ENCODE measurements at places on chromosomes 2 and 18. TPM values are rescaled to one million over a fixed set of nuclear protein-coding genes. Genes with fewer than 3 reads are reported as not detected.

GRCh38 chr2:233359823-233360222, 5.5 kb downstream of the DGKD start:
- H3K27me3 ChIP-seq: no peaks in the 10 kb centered on the region
- H3K27ac ChIP-seq: no peak overlapping the region
- no peaks in the 10 kb centered on the region for H3K36me3 ChIP-seq
- H3K4me3 ChIP-seq: no peak overlapping the region
- no peak for DNase-seq
- no peaks in the 10 kb centered on the region for H3K4me1 ChIP-seq

DNA sequence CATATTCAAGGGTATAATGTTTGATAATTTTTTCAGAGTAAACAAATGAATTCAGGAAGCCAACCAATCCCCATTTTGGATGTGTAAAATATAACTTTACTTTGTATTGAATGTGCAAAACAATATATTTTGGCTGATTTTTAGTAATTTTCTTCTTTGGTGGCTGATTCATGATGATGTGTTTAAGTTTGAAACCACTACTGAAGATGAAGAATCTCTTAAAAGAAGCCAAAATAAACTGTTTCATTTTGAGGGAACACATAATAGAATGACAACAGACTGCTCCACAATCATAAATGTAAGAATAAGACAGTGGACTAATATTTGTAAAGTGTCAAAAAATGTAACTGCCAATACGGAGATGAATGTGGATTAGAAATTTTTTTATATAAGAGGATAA, 52.5 kb upstream of the TRIM43 start:
- H3K27ac ChIP-seq: no peak overlapping the region
- H3K4me1 ChIP-seq: no peaks in the 10 kb centered on the region
- H3K27me3 ChIP-seq: no peaks in the 10 kb centered on the region
- no peak overlapping the region for H3K4me3 ChIP-seq

- no peak overlapping the region for H3K4me3 ChIP-seq
- H3K27me3 ChIP-seq: no peaks in the 10 kb centered on the region
- no peak overlapping the region for H3K27ac ChIP-seq
Measured at GRCh38 chr18:78861706-78862105, 117.9 kb upstream of the SALL3 start.

GPR35 gene
- total RNA-seq: 3.9 TPM

DYNAP gene
- not detected for total RNA-seq

DNA sequence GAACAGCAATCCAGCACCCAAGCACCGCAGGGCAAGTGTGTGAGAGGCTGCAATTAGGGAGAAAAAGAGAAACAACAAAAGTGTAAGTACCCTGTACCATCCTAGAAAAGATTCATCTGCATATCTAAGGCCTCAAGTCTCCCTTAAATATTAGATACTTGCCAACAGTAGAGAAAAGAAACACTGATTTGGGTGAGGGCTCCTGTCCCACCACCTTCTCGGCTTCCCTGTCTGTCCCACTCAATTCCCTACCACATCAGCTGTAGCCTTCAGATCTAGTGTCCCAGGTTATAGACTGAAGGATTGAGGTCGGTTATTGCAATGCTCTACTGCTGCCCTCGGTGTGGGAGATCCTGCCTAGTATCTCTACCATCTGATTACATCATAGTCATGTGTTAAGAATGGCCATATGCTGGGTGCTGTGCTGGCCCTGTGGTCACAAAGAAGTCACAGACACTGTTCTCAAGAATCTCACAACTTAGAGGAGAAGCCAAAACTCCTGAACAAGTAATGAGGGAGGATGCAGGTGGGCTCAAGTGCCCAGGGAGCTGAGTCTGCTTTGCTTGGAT, 2.5 kb downstream of the RAX start:
- H3K36me3 ChIP-seq: no peaks in the 10 kb centered on the region
- no peak for DNase-seq
- H3K4me1 ChIP-seq: no peaks in the 10 kb centered on the region

DNA sequence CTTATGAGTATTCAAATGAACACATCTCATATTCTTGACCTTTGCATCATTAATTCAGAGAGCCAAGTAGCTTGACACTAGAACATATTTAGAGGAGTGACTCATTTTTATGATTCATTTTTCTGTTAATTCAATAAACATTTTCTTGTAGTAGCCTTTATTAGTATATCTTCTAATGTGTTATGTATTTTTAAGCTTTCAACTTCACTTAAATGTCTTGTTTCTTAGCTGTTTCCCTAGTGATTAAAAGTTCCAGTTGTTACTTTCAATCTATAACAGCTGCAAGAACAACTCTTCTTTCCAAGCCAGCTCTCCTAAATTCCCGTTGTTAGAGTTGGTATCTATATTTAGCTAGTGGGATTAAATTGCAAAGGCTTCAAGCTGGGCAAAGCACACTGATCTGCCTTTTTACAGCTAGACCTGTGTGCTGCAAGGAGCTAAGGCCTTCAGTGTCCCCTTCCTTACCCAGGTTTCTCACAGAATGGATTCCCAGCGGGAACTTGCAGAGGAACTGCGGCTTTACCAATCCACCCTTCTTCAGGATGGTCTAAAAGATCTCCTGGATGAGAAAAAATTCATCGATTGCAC, at the start of gene KLHL41:
KLHL41 (plus strand) TSS at position 405 of the 588 bp plus-strand sequence; CDS start at position 482, 77 bp downstream.
- H3K4me1 ChIP-seq: no peaks in the 10 kb centered on the region
- no peaks in the 10 kb centered on the region for H3K36me3 ChIP-seq
- H3K27ac ChIP-seq: peak within 1 kb of the TSS; percentile 88
- H3K4me3 ChIP-seq: no peak within 1 kb of the TSS

- H3K27ac ChIP-seq: peak overlapping the region; percentile 83
- H3K36me3 ChIP-seq: no peaks in the 10 kb centered on the region
- no peaks in the 10 kb centered on the region for H3K27me3 ChIP-seq
Measured at GRCh38 chr2:43224571-43225092, 1.8 kb downstream of the ZFP36L2 start.

OXER1 gene
- total RNA-seq: 4.2 TPM

DNA sequence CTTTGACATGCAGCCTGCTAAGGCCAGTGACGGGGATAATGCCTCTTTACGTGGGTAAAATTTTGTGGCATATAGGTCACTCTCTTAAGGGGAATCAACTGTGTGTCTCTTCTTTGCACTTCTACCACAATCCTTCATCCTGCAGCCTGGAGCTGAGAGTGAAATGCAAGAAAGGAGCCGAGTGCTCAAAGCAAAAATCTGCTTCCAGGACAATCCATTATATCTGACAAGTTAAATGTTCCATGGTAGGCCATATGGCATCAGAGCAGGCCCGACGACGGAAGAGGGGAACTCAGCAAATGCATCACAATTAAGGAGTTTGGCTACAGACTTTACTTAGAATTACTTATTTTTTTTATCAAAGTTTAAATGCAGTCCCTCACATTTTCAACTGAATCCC, 171.2 kb downstream of the TCF4 start:
- no peaks in the 10 kb centered on the region for H3K27me3 ChIP-seq
- no peaks in the 10 kb centered on the region for H3K36me3 ChIP-seq
- H3K4me3 ChIP-seq: no peak overlapping the region
- no peak overlapping the region for H3K27ac ChIP-seq
- no peak for DNase-seq

GRCh38 chr18:23629444-23629946, 33.2 kb downstream of the ANKRD29 start:
- DNase-seq: no peak
- H3K36me3 ChIP-seq: no peaks in the 10 kb centered on the region
- H3K4me1 ChIP-seq: no peaks in the 10 kb centered on the region
- H3K27ac ChIP-seq: no peak overlapping the region
- H3K27me3 ChIP-seq: no peaks in the 10 kb centered on the region
- H3K4me3 ChIP-seq: no peak overlapping the region

- H3K27me3 ChIP-seq: no peaks in the 10 kb centered on the region
- H3K4me1 ChIP-seq: no peaks in the 10 kb centered on the region
- H3K27ac ChIP-seq: no peak overlapping the region
- no peak for DNase-seq
- peaks cover 3% of the 10 kb centered on the region for H3K36me3 ChIP-seq
Measured at GRCh38 chr2:106159866-106160785, 34.0 kb downstream of the UXS1 start.

DNA sequence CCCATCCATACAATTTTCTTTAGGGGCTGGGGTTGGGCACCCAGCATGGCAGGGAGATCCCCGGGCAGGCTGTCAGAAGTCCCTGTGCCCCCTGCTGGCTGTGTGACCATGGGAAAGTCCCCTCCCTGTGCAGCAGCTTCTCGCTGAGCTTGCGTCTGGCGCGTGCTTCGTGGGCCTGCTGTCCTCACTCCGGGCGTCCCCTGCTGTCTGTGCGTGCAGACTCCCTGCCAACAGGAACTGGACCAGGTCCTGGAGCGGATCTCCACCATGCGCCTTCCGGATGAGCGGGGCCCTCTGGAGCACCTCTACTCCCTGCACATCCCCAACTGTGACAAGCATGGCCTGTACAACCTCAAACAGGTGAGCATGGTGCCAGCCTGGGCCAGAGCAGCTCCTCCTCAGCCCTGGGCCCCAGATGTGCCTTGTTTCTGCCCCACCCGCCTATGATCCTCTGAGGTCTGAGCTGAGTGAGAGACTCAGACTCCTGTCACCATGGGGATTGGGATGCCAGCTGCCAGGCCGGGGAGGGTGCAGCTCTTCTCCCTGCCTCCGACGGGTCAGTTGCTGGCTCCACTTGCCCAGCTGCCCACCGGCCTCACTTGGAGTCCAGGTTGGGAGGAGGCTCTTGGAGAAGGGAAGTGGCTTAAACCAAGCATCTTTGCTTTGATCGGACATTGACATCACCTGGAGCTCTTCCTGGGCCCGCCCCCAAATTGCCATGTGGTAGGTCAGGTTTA, 28.6 kb downstream of the IGFBP2 start:
- DNase-seq: no peak
- no peak overlapping the region for H3K27ac ChIP-seq
- no peaks in the 10 kb centered on the region for H3K27me3 ChIP-seq
- no peaks in the 10 kb centered on the region for H3K4me1 ChIP-seq

COLEC11 gene
- total RNA-seq: 1.4 TPM

- no peak overlapping the region for H3K27ac ChIP-seq
- DNase-seq: no peak
- H3K27me3 ChIP-seq: no peaks in the 10 kb centered on the region
- H3K36me3 ChIP-seq: no peaks in the 10 kb centered on the region
- no peaks in the 10 kb centered on the region for H3K4me1 ChIP-seq
- H3K4me3 ChIP-seq: no peak overlapping the region
Measured at GRCh38 chr2:230130668-230131364, 62.1 kb upstream of the SLC16A14 start.

- no peak overlapping the region for H3K27ac ChIP-seq
- no peak overlapping the region for H3K4me3 ChIP-seq
- DNase-seq: no peak
- no peaks in the 10 kb centered on the region for H3K27me3 ChIP-seq
Measured at GRCh38 chr2:60406192-60406591, 147.3 kb downstream of the BCL11A start.

IKZF2 gene
- total RNA-seq: 17.1 TPM

GRCh38 chr2:127108090-127108523, 1.2 kb upstream of the BIN1 start:
- peak; percentile 55 for DNase-seq
- H3K4me1 ChIP-seq: no peaks in the 10 kb centered on the region
- H3K27ac ChIP-seq: no peak overlapping the region
- H3K27me3 ChIP-seq: no peaks in the 10 kb centered on the region
- H3K36me3 ChIP-seq: no peaks in the 10 kb centered on the region

DNA sequence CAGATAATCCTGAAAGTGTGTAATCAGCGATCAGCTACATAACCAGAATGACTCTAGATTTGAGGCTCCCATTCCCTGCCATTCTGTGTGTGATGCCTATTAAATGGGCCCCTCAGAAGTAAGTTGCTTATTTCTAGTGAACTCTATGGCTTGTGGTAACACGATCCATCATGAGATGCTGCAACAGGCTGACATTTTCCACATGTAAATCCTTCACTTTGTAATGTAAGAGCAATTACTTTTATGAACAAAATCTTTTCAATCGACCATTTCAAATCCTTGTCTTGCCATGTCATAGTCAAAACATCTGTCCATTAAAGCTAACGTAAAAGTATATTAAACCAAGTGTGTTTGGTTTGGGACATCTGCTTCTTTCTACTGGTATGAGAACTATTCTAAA, 175.9 kb upstream of the ETAA1 start:
- no peaks in the 10 kb centered on the region for H3K27me3 ChIP-seq
- no peak overlapping the region for H3K4me3 ChIP-seq
- H3K4me1 ChIP-seq: no peaks in the 10 kb centered on the region
- no peak for DNase-seq
- H3K36me3 ChIP-seq: no peaks in the 10 kb centered on the region

IL36RN gene
- not detected for total RNA-seq

GRCh38 chr2:134758633-134759032, 39.8 kb upstream of the TMEM163 start:
- H3K4me1 ChIP-seq: no peaks in the 10 kb centered on the region
- H3K36me3 ChIP-seq: no peaks in the 10 kb centered on the region
- peaks cover 2% of the 10 kb centered on the region for H3K27me3 ChIP-seq
- no peak overlapping the region for H3K4me3 ChIP-seq

DNA sequence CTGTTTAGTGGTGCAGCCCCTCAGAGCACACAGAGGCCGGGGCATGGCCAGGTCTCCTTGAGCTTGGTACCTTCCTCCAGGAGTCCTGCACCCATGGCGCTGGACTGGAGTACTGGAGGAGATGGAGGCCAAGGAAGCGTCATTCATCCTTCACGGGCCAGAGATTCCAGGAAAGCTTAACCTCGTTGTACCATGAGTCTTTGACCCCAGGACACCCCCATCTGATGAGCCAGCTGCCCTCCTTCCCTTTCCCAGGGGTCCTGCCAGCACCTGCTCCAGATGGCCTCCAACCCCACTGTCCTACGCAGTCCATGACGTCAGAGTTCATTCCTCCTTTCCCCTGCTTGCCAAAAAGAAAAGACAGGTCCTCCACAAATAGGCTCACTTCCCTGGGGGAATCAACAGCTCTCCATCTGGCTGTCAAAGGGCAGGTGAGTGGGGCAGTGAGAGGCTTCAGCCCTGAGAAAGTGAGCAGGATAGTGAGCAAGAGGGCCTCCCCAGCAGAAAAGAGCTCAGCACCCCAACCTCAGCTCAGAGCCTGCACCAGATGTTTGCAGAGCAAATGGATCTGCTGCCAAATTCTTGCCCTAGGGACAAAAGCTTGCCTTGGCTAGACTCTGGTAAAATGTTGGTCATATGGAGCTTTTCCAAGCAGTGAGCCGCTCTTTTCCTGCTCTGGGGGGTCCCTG, 4.5 kb upstream of the NPPC start:
- H3K36me3 ChIP-seq: no peaks in the 10 kb centered on the region
- no peaks in the 10 kb centered on the region for H3K4me1 ChIP-seq
- no peak for DNase-seq

DNA sequence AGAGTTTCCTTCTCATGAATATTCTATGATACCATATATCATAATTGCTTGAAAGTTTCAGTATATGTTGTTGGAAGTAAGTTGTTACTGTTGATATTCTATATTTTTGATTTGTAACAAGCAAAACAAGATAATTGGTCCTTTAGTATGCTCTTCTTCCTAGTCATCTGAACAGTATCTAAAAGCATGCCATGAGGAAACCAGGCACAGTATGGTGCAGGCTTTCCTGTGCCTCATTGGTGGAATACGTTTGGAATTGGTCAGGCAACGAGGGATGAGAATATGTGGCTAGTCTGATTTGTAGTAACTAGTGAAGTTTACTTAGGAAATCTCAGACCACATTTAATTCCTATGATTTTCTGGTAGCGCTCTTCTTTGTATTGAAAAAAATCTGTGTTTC, 22.8 kb downstream of the ASXL3 start:
- H3K27me3 ChIP-seq: no peaks in the 10 kb centered on the region
- H3K27ac ChIP-seq: no peak overlapping the region
- no peaks in the 10 kb centered on the region for H3K4me1 ChIP-seq
- H3K36me3 ChIP-seq: no peaks in the 10 kb centered on the region
- no peak for DNase-seq
- H3K4me3 ChIP-seq: no peak overlapping the region

All from aorta (tissue), 5 donors.